Adrenal gland (tissue), 19 donors: ENCODE measurements at places on chromosomes 12 and 14.
A peak's percentile ranks its signal among the peaks of the same experiment; 100 is the strongest.

DNA sequence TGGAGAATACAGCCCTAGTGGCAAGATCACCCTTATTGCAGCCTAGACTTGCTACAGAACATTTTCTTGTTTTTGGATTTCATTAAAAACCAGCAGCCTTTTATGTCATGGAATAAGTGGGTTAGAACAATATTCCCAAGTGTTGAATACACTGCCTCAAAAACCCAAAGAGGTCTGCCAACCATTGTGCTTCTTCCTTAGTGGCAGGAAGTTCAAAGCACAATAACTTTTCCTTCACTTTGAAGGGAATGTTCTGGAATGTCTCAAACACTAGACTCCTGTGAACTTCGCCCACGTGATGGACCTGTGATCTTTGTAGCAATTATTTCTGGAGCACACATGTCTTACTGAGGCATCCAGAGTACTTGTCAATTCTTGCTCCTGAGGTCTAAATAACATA lies 8.5 kb downstream of the SLC17A8 start:
- no peak for DNase-seq

DNA sequence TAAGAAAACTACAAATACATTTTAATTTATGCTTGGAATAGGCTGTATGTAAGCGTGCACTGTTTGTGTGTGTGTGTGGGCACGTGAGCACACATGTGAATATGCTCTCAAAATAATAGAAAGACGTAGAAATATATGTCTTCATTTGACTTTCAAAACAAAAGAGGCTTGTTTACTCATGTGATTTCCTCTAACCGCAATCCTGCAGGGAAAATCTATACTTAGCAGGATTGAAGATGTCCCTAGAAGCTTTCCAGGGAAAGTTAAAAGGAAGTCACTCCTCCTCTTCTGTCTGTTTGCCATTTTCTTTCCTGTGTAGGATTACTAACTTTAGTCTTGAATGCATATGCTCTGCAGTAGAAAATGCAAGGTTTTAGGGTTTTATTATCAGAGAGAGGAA lies 404.7 kb downstream of the MDGA2 start:
- DNase-seq: no peak

- DNase-seq: no peak
Measured at GRCh38 chr14:71554959-71555612, 377.1 kb upstream of the RGS6 start.

GRCh38 chr14:68394764-68395143 lies 398.1 kb downstream of the ZFP36L1 start:
- DNase-seq: no peak

- DNase-seq: no peak
Measured at GRCh38 chr12:50050410-50051098, 6.8 kb upstream of the ASIC1 start.

- no peak for DNase-seq
Measured at GRCh38 chr12:81610955-81611889, 147.9 kb downstream of the PPFIA2 start.

DNA sequence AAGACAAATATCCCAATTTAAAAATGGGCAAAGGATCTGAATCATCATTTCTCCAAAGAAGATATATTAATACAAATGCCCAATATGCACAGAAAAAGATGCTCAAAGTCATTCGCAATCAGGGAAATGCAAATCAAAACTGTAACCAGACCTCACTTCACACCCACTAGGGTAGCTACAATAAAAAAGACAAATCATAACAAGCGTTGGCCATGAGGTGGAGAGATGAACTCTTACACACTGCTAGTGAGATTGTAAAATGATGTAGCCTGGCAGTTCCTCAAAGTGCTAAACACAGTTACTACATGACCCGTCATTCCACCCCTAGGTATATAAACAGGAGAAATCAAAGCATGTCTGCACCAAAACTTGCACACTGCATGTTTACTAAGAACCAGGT lies 30.4 kb downstream of the CDC42BPB start:
- DNase-seq: no peak

DNA sequence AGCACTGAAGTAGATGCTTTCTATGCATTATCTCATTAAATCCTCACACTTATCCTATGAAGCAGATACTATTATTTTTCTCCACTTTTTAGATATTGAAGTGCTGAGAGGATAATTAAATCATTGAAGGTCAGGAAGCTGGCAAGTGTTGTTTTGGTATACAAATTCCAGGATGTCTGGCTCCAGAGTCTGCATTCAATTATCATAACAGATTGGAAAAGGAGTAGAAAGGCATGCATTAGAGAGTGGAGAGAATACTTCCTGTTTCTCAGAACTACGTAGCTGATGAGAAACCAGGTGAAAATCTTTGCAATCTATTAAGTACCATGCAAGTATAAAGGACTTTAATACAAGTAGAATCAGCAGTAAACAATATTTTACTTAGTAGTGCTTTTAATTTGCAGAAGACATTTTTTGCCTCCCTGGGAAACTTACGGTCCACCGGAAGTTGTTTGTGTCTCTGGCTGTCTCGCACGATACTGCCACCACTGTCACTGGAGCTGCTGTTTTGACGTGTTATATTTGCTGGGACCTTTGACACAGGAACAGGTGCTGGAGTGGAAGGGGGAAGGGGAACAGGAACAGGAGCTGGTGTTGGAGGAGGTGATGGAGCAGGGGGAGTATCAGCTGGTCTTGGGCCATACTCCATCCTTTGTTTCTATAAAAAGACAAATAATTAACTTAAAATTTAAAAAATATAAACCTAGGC lies 158.0 kb downstream of the EPS8 start:
- DNase-seq: no peak

GRCh38 chr12:113185180-113186032 lies at the start of the genes DDX54 and RITA1:
Gene DDX54 (minus strand): TSS chr12:113185478. CDS start chr12:113185451, 27 bp downstream.
Gene RITA1 (plus strand): TSS chr12:113185721. CDS start chr12:113186747, 1,026 bp downstream.
- DNase-seq: peak; percentile 77

- no peak for DNase-seq
Measured at GRCh38 chr14:100568998-100569733, 18.1 kb downstream of the BEGAIN start.

- DNase-seq: peak; percentile 47
Measured at GRCh38 chr14:99568567-99569560, 35.1 kb downstream of the CCDC85C start.

- DNase-seq: no peak
Measured at GRCh38 chr14:90547968-90548367, 151.1 kb downstream of the CALM1 start.

GRCh38 chr12:25792031-25792430 lies 166.5 kb upstream of the RASSF8 start:
- no peak for DNase-seq

DNA sequence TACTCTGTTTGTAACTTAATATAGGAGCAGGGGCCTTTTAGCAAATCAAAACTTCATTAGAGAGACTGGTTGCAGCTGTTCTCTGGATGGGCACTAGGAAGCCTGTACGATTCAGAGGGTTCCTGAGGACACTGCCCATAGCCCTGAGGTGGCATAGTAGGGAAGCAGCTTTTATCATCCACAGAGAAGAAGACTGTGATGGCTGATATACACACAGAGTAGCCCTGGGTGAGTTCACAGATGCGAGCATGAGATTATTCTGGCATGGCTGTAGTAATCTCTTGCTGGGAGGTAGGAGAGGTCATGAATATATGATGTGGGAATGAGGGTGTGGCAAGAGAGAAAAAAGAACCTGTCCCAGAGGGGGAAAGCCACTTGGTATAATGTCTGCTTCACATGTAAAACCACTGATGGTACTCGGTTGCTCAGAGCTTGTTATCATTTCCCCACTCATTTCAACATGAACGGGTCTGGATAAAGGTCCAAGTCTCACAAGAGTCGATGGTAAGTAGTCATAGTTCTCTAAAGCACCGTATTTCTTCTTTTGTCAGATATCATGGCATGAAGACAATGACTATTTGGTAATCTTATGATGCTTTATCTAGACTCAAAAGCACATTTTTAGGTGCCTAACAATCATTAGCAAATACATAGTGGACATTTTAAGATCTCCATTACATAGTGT lies 52.0 kb downstream of the PEBP1 start:
- DNase-seq: no peak

DNA sequence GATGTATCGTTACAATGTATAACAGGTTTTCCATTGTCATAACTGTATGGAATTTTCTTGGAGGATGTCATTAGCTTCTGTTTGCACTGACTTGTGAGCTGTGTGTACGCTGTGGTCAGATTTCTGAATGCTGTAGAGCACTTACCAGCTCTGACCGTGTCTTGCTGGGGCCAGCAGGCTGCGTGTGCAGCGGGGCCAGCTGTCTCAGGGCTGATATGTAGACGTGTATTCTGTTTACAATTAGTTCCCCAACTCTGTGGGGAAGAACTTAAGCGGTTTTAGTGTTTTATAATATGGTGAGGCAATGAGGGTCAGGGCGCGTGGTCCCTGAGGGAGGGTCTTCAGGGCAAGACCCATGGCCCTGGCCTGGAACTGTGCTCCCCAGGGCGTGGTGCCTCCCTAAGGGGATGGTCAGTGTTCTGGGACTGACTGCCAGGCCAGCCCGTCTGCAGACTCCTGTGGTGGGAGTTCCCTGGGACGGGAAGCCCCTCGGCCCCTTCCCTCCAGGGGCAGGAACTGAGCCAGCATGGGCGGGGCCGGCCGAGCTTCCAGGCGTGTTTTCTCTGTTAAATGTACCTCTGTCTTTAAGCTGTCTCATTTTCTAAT lies 18.7 kb downstream of the XRCC3 start:
- DNase-seq: no peak

DNA sequence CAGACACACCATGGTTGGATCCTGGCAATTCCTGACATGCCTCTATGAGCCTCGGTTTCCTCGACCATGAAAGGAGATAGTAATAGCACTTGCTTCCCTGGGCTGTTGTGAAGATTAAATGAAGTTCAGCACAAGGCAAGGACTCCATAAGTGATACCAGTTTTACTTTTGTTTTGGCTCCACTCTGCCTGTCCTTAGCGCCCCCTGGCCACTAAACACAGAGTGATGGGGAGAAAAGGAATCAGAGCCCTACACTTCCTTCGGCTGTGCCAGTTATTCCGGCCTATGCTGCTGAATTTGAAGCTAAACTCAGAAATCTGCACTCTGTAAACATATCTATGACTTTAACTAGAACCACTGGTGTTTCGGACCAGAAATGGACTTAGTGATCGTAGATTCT lies 173.8 kb downstream of the C12orf75 start:
- no peak for DNase-seq

GRCh38 chr14:103700753-103701490 lies 14.3 kb downstream of the XRCC3 start:
- DNase-seq: peak; percentile 73

GRCh38 chr12:56988207-56988739 lies 18.1 kb downstream of the ZBTB39 start:
- peak; percentile 39 for DNase-seq
